ENCODE measurements at places on chromosomes 16 and 17.

- DNase-seq, result no peak
Observed at GRCh38 chr16:1318268-1318545, 8.8 kb downstream of the UBE2I start.

- no peak for DNase-seq
Observed at GRCh38 chr16:22635357-22635761, 124.7 kb downstream of the NPIPB5 start.

DNA sequence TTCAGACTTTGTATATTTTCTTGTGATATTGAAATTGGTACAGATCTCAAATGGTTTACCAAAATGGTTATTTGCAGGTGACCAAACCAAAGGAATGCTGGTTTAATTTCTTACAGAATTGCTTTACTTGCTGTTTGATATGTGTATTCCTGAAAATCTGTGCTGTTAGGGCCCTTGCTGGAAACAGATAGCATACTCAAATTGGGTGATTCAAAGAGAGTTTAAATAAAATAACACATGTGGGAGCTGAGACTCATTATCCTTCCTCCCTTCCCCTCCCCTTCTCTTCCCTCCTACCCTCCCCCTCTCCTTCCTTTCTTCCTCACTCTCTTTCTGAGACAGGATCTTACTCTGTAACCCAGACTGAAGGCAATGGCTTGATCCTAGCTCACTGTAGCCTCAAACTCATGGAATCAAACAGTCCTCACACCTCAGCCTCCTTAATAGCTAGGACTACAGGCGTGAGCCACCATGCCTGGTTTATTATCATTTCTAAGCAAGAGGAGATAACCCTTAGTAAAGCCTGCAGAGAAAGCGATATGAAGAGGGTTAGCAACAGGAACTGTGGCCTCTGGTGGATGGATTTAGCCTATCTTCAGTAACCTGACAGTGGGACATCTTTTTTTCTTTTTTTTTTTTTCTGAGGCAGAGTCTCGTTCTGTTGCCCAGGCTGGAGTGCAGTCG, 141.9 kb downstream of the BCAS3 start:
- no peak for DNase-seq

DNA sequence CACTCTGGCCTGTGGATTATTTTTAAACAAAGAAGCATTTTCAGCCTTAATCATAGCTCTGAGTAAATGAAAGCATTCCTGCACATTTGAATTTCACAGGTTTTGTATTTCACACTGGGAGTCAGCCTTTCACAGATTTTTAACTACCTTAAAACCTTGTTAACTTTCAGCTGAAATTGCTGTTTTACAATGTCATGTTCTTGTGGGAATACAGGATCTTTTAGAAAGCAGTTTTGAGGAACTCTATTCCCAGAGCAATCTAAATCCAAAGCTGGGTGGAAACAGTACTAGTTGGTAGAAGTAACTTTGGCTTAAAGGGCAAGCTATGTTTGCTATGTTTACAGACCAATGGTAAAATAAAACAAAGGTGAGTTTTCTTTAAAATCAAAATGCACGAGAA, 600.6 kb downstream of the KCNJ2 start:
- no peak for DNase-seq

DNA sequence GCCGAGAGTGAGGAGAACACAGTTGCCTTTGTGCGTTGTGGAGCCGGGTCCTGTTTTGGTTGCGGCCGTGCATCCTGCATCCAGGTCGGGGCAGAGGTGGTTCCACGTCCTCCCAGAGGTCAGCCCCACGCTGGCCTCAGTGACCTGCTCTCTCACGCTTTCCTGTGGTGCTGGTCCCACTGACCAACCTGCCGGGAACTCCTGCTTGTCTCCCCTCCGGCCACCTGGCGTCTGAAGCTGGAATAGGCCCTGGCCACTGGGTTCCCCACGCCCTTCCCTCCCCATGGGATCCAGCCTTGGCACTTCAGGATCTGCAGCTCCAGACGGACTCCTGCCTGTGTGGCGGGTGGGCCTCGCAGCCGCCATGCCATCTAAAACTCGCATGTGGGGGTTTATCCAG, 85.5 kb upstream of the ZNF750 start:
- DNase-seq, result no peak

GRCh38 chr16:14495213-14496046, 134.6 kb downstream of the PARN start:
- DNase-seq, result no peak

DNA sequence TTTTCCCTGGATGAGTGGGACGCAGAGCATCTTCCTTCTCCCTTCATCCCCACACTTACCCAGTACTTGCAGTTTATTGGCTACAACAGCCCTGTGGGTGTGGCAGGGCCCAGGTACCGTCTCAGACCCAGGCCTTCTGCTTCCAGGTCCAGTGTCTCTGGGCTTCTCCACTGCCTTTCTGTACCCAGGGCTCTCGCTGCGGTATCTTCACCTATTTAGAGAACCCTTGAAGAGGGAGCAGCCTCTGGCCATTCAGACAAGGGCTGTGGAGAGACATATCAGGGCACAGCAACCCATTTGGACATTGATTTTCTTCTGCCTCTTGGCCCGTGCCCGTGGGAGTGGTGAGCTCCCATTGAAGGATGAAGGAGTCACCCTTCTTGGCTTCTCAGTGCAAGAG, 17.3 kb downstream of the TBX4 start:
- DNase-seq, result no peak

- DNase-seq, result no peak
Observed at GRCh38 chr16:20791923-20792612, 14.2 kb downstream of the ERI2 start.

GRCh38 chr16:83969771-83970429, 1.9 kb downstream of the NECAB2 start:
- no peak for DNase-seq

GRCh38 chr16:12320298-12320706, 343.8 kb downstream of the SNX29 start:
- DNase-seq, result no peak

DNA sequence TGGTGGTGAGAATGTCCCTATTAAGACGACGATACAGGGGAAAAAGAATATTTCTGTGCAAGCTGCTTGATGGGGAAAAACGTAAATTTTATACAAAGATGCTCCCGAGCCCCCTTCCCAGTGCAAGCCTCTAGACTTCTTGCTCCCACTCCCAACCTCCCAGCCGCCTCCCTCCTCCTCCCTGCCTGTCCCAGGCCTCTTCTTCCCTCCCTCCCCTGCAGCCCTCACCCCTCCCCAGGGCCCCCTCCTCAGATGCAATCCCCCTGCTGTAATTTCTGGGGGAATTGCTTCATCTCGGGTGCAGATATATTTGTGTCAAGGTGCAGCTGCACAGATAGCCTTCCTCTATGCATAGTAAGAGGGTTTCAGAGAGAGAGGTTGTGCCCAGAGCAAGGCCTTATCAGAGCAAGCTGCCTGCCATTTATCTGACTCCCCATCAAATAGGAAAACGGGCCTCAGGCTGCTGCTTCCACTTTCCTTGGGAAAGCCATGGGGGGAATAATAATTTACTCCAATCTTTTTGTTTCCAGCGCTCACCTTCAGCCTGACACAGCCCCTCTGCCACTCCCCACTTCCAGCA, 47.4 kb upstream of the LHX1 start:
- no peak for DNase-seq

GRCh38 chr17:81683208-81683583, 401 bp downstream of the ARL16 start:
- DNase-seq, result no peak

- no peak for DNase-seq
Observed at GRCh38 chr17:73600103-73600871, 44.0 kb downstream of the SDK2 start.

- DNase-seq, result peak; percentile 59
Observed at GRCh38 chr16:67528222-67528869, at the start of gene RIPOR1. Gene RIPOR1 (plus strand): TSS chr16:67528829. CDS start chr16:67538447, 9,618 bp downstream.

DNA sequence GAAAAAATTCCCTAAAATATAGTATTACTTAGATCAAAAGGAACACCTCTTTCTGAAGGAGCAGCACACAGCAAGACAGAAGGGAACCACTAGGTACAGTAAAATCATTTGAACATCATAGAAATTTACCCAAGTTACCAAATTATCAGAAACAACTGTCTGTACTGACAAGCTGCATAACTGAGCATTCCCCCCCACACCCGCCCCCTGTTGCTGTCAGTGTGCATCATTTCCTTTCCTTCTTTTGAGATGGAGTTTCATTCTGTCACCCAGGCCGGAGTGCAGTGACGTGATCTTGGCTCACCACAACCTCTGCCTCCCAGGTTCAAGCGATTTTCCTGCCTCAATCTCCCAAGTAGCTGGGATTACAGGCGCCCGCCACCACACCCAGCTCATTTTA, 120.7 kb downstream of the TRIM37 start:
- DNase-seq, result no peak

- no peak for DNase-seq
Observed at GRCh38 chr16:65284626-65285025, 162.8 kb upstream of the CDH11 start.

- DNase-seq, result no peak
Observed at GRCh38 chr17:556431-556995, 158.1 kb downstream of the VPS53 start.
